ENCODE measurements at places on chromosomes 12 and 14. TPM values are rescaled to one million over a fixed set of nuclear protein-coding genes. Genes with fewer than 3 reads are reported as not detected.

Gene LRRC10
- polyA plus RNA-seq, result not detected

Gene SINHCAF
- polyA plus RNA-seq, result 55.9 TPM

Gene ARHGEF40
- polyA plus RNA-seq, result 0.40 TPM

Gene DICER1
- 15.0 TPM for polyA plus RNA-seq

Gene TAS2R7
- polyA plus RNA-seq, result not detected

Gene TROAP
- polyA plus RNA-seq, result 0.79 TPM

GRCh38 chr12:116314477-116314876 lies 37.0 kb upstream of the MED13L start:
- H3K4me1 ChIP-seq, result no peaks in the 10 kb centered on the region
- DNase-seq, result no peak
- no peaks in the 10 kb centered on the region for H3K36me3 ChIP-seq
- H3K4me3 ChIP-seq, result no peak overlapping the region

DNA sequence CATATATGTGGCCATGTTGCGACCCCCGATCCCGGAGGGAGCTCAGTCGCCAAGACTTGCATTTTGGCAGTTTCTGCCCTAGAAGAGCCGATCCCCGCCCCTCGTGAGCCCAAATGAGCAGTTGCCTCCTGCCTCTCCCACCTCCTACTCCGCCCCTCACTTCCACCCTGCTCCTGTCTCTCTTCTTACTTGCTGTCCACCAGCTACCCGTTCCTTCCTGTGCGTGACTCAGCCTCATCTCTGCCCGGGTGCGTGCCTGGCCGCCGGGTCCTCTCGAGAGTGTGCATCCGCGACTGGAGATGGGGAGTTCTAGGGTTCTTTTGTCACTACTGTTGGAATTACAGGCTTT lies 585 bp downstream of the GPATCH2L start:
- peaks cover 8% of the 10 kb centered on the region for H3K36me3 ChIP-seq
- peak; percentile 68 for DNase-seq
- H3K27me3 ChIP-seq, result no peaks in the 10 kb centered on the region
- peak overlapping the region; percentile 95 for H3K27ac ChIP-seq
- peaks cover 49% of the 10 kb centered on the region for H3K4me1 ChIP-seq

DNA sequence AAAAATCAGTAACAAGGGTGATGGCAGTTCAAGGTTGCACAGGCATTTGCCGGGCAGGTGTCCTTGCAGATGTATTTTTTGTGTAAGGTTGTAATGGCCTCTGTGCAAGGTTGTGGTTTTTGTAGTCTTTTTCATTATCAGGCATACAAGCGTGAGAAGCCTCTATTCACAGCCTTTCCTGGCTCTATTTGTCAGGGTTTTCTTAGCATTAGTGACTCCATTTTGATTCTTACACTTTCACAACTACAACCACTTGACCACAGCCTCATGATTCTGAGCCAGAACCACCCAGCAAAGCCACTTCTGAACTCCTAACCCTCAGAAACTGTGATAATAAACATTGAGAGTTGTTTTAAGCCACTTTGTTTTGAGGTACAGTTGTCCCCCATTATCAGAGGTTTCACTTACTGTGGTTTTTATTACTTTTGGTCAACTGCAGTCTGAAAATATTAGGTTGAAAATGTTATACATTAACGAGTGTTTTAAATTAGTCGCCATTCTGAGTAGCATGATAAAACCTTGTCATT lies 27.5 kb upstream of the CHGA start:
- H3K4me1 ChIP-seq, result peaks cover 18% of the 10 kb centered on the region
- no peak overlapping the region for H3K27ac ChIP-seq
- H3K4me3 ChIP-seq, result no peak overlapping the region

GRCh38 chr14:34043627-34044372 lies 92.9 kb upstream of the EGLN3 start:
- no peaks in the 10 kb centered on the region for H3K27me3 ChIP-seq
- H3K27ac ChIP-seq, result peak overlapping the region; percentile 56
- DNase-seq, result peak; percentile 30
- H3K4me1 ChIP-seq, result peaks cover 37% of the 10 kb centered on the region
- H3K36me3 ChIP-seq, result no peaks in the 10 kb centered on the region
- H3K4me3 ChIP-seq, result no peak overlapping the region

DNA sequence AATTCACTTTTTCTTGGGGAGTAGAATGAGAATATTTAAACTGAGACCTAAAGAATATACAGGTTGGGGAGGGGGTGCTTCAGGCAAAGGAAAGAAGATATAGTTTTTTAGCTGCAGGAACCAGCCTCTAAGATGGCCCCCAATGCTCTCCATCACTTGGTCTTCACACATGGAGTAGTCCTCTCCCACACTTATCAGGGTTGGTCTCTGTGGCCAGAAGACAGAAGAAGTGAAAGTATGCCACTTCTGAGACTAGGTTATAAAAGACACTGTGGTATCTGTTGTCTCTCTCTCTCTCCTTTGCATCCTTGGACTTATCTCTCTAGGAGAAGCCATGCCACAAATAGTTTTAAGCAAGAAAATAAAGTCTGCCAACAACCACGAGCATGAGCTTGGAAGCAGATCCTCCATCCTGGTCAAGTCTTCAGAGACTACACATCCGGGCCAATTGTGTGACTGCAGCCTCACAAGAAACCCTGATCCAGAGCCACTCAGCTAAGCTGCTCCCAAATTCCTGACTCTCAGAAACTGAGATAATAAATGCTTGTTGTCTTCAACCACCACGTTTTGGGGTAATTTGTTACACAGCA lies 18.0 kb downstream of the PUS7L start:
- H3K36me3 ChIP-seq, result peaks cover 14% of the 10 kb centered on the region
- no peak overlapping the region for H3K27ac ChIP-seq

- DNase-seq, result no peak
- H3K4me3 ChIP-seq, result no peak overlapping the region
- H3K27me3 ChIP-seq, result no peaks in the 10 kb centered on the region
- H3K36me3 ChIP-seq, result no peaks in the 10 kb centered on the region
These were observed 42.5 kb upstream of the CATSPERB start for GRCh38 chr14:91774140-91775096.

GRCh38 chr14:56659964-56660551 lies 80.5 kb downstream of the TMEM260 start:
- DNase-seq, result no peak
- no peaks in the 10 kb centered on the region for H3K36me3 ChIP-seq
- no peaks in the 10 kb centered on the region for H3K4me1 ChIP-seq
- no peaks in the 10 kb centered on the region for H3K27me3 ChIP-seq

DNA sequence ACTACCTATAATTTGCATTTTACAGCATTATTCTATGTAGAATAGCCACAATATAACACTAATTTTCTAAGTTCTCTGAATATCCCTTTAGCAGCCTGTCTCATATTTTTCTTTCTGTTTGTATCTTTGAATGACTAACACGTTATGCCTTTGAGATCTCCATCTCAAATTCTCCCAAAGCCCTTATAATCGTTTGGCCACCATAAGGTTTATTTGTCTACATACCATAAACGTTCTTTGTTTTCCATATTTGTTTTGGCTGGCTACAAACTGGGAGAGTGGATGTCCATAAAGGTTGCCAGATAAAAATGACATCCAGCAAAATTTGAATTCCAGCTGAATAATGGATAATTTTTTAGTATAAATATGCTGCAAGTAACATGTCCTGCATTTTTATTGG lies 203.7 kb downstream of the STXBP6 start:
- H3K36me3 ChIP-seq, result no peaks in the 10 kb centered on the region
- no peak overlapping the region for H3K4me3 ChIP-seq
- no peaks in the 10 kb centered on the region for H3K4me1 ChIP-seq
- H3K27ac ChIP-seq, result no peak overlapping the region
- no peak for DNase-seq
- no peaks in the 10 kb centered on the region for H3K27me3 ChIP-seq

GRCh38 chr14:68464711-68465110 lies 328.2 kb downstream of the ZFP36L1 start:
- no peaks in the 10 kb centered on the region for H3K36me3 ChIP-seq
- no peak overlapping the region for H3K4me3 ChIP-seq
- DNase-seq, result no peak
- H3K27ac ChIP-seq, result no peak overlapping the region

DNA sequence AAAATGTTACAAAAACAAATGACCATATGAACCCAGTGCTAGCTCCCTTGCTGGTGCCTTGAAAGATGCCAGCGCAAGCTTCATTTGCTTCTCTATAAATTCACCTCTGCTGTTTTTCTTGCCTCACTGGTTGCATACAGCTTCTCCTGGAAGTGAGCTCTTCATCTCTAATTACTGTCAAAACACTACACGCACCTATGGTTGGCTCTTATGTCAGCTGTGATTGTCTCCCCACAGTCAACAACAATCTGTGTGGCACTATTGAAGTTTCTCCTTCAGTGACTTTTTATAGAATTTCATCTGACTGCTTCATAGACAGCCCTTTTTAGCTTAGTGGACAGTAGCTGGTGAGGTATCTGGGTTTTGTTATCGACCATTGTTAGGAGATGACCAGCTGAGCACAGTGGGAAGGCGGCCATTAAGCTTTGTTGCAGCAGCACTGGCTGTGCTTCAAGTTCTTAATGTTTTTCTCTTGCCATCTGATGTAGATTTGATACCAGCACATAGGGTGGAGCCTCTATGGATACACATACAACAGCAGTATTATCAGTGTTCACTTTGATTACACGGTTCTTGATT lies 131.8 kb downstream of the KITLG start:
- DNase-seq, result no peak
- H3K4me1 ChIP-seq, result no peaks in the 10 kb centered on the region
- H3K27me3 ChIP-seq, result no peaks in the 10 kb centered on the region
- H3K4me3 ChIP-seq, result no peak overlapping the region
- H3K27ac ChIP-seq, result no peak overlapping the region
- H3K36me3 ChIP-seq, result no peaks in the 10 kb centered on the region

DNA sequence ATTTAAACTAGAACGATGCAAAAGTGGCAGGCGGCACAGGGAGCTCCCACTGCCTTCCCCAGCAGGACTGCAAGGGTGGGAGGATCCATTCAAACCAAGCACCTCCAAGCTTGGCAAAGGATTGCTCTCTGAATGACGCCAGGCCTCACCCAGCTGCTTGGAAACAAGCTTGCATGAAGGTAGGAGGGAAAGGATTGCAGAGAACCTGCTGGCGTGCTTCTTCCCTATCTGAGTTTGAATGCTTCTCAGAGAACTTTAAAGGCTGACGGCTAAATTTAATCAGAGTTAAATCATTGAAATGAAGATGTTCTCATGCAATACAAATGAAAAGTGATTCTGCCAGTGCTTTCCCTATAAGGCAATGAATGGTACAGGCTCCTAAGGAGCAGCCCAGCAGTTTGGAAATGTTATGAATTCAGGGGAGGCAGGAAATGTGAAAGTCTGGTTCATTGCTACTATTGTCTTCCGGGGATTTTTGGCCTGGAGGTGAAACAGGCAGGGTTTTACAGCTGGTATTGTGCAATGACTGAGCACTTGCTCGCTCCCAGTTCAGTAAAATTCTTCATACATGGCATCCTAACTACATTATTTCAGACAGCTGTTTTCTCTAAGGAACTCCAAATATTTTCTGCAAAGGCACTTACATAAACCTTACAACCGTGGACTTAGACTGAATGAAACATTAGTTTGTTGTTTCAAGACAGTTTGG lies 31.9 kb upstream of the DUSP6 start:
- no peaks in the 10 kb centered on the region for H3K27me3 ChIP-seq
- no peaks in the 10 kb centered on the region for H3K4me1 ChIP-seq
- H3K4me3 ChIP-seq, result no peak overlapping the region

GRCh38 chr14:23252420-23253333 lies 14.9 kb downstream of the RNF212B start:
- DNase-seq, result no peak
- H3K27ac ChIP-seq, result no peak overlapping the region
- no peak overlapping the region for H3K4me3 ChIP-seq
- no peaks in the 10 kb centered on the region for H3K27me3 ChIP-seq

GRCh38 chr12:62934799-62935674 lies at the start of gene PPM1H:
Gene PPM1H, minus strand, starts transcription at chr12:62935150. Its CDS starts 414 bp downstream, at chr12:62934736.
- no peak for DNase-seq
- H3K4me1 ChIP-seq, result peaks cover 6% of the 10 kb centered on the region
- no peaks in the 10 kb centered on the region for H3K36me3 ChIP-seq
- H3K27ac ChIP-seq, result no peak within 1 kb of the TSS

DNA sequence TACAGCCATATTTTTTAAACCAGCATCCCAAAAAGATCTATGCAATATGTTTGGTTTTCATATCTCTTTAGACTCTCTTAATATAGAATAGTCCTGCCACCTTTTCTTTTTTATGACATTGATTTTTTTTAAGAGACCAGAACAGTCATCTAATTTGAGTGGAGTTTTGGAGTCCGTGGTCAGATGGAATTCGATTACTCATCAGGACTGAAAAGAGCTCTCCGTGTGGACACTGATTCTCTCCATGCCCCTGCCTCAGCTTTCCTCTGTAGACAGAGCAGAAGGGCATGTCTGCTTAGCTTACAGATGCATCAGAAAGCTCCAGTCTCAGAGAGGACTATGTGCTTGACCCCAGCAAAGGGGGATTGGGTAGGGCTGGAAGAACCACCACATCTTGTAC lies 27.8 kb downstream of the SMCO2 start:
- H3K4me1 ChIP-seq, result no peaks in the 10 kb centered on the region
- H3K36me3 ChIP-seq, result no peaks in the 10 kb centered on the region
- H3K4me3 ChIP-seq, result no peak overlapping the region
- no peak overlapping the region for H3K27ac ChIP-seq
- H3K27me3 ChIP-seq, result no peaks in the 10 kb centered on the region

- no peaks in the 10 kb centered on the region for H3K4me1 ChIP-seq
- no peak for DNase-seq
- no peak overlapping the region for H3K27ac ChIP-seq
- no peaks in the 10 kb centered on the region for H3K27me3 ChIP-seq
- no peak overlapping the region for H3K4me3 ChIP-seq
- H3K36me3 ChIP-seq, result no peaks in the 10 kb centered on the region
These were observed 29.4 kb downstream of the NUAK1 start for GRCh38 chr12:106109168-106109910.

GRCh38 chr14:64745511-64746091 lies 41.4 kb downstream of the PLEKHG3 start:
- no peaks in the 10 kb centered on the region for H3K36me3 ChIP-seq
- no peak overlapping the region for H3K27ac ChIP-seq
- H3K4me1 ChIP-seq, result peaks cover 13% of the 10 kb centered on the region
- no peak for DNase-seq

Data from CD8-positive, alpha-beta memory T cell (primary cell).